MCF 10A (cell line): ENCODE measurements at places on chromosomes 7 and 10. TPM values are rescaled to one million over a fixed set of nuclear protein-coding genes. Genes with fewer than 3 reads are reported as not detected.

INA gene
- total RNA-seq, result not detected in 2 replicates

SPDYE5 gene
- total RNA-seq, result 0.12 and 0.16 TPM in 2 replicates

DNA sequence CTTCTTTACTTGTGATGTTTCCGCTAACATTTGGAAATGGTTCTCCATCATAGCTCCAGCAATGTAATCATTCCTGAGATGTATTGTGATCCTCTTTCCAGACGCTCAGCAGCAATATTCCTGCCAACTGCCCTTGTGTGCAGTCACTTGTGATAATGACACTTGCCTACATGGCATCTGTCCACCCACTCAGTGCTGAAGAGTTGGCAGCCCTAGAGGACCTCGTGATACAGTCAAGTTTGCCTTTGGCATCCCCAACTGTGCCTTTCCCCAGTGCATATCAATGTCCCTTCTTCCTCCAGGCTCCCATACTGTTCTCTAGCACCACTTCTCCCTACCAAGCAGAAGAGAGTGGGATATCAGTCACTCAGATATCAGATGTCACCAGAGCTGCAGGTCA is 64.9 kb downstream of the MYOF start:
- DNase-seq, result no peak

DNA sequence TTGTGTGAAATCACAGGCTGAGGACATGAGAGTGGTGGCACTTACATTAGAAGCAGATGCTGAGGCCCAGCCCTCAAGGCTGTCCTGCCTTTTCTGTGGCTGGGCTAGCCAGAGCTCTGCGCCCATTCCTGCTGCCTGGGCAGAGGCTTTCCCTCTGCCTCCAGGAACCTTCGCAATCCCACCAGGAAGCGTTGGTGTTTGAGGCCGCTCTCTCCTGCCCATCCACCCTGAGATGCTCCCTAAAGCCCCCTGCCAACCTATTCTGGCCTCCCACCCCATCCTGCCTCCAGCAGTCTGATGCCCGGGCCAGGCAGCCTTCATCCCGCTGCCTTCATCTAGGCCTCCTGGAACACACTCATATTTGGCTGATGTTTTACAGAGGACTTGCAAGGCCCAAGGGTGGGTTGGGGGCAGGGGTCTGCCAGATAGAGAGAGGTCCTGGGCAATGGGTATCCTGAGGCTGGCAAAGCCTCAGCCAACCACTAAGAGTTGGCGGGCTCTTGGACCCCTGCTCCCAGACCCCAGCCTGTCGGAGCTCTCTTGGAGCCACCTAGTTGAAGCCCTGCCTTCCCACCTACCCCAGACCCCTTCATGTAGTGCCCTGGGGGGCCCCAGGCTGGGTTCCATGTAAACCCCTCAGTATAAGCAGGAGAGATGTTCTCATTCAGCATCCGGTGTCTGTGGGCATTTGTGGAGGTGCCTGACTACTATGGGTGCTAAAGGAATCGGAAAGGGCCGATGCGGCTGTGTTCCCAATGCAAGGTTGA is 32.7 kb downstream of the LDB3 start:
- no peak for DNase-seq

GRCh38 chr10:68327889-68328786 is 3.7 kb upstream of the HNRNPH3 start:
- peak; percentile 65 for DNase-seq

- peak; percentile 26 for DNase-seq
Observed at GRCh38 chr7:110839866-110840265, 251.1 kb upstream of the LRRN3 start.

- no peak for DNase-seq
Observed at GRCh38 chr10:12583891-12584595, 234.7 kb downstream of the CAMK1D start.

GRCh38 chr10:84138478-84139125 is 707 bp upstream of the GHITM start:
- DNase-seq, result no peak

DNA sequence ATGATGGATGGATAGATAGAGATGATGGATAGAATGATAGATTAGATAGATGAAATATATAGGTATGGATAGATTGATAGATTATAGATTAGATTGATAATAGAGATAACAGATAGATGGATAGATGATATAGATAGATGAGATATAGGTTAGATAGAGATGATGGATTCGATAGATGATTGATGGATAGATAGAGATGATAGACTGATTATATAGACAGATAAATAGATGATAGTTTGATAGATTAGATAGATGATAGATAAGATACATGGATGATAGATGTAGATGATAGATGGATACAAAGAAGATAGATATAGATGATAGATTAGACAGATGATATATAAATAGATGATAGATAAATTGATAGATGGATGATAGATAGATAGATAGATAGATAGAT is 448.1 kb downstream of the GALNT17 start:
- DNase-seq, result no peak

DNA sequence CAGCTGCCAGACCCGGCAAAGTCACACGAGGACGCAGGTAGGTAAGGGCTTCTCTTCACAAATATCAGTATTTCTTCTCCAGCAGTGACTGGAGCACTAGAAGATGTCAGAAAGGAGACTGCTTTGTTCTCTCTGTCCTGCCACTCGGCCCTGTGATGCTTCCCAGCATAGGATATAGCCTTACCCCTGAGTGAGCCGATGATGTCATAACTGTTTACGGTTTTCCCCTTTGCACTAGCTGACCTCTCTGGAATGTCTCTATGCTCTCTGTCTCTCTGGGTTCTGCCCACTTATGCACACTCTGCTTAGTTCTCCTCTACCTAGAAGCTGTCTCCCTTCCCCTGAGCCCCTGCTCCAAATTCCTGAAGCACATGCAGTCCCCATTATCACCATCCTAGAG is 167.5 kb upstream of the PODXL start:
- no peak for DNase-seq
